ENCODE measurements at places on chromosomes 13 and 19. TPM values are rescaled to one million over a fixed set of nuclear protein-coding genes. Genes with fewer than 3 reads are reported as not detected.

The PRTN3 gene
- total RNA-seq = not detected

The APOC1 gene
- total RNA-seq = 1.2 TPM

The SLC1A6 gene
- total RNA-seq = not detected

The MAP1S gene
- total RNA-seq = 38.8 TPM

The GJB6 gene
- total RNA-seq = not detected

The PRR19 gene
- 0.50 TPM for total RNA-seq

The ATXN8OS gene
- total RNA-seq = not detected

The C2CD4C gene
- total RNA-seq = 0.29 TPM

The LGALS4 gene
- total RNA-seq = 0.13 TPM

The ZNF433 gene
- total RNA-seq = 4.5 TPM

The ZNF350 gene
- 8.5 TPM for total RNA-seq

The UHRF1 gene
- 47.7 TPM for total RNA-seq
